Stimulated activated CD8-positive, alpha-beta memory T cell treated with anti-CD3 and anti-CD28 coated beads, Interleukin-15, amount 100 ng/mL, for 1 hour (primary cell): ENCODE measurements at places on chromosomes 7 and 10.

DNA sequence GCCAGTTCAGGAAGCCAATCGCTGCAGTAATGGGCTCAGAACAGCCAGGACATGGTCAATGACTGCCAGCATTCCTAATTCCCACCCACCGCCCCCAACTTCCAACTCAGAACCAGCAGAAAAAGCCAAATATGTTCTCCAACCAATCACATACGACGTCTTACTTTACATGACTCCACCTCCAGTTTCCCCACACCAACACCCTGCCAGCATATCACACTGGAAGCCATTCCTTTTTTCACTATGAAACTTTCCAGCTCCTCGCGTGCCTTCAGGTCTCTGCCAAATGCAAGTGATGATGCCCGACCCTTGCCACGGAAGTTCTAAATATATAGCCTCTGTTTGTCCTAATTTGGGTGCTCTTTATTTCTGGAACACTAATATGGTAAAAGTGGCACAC lies 12.5 kb downstream of the NPS start:
- no peak for DNase-seq

DNA sequence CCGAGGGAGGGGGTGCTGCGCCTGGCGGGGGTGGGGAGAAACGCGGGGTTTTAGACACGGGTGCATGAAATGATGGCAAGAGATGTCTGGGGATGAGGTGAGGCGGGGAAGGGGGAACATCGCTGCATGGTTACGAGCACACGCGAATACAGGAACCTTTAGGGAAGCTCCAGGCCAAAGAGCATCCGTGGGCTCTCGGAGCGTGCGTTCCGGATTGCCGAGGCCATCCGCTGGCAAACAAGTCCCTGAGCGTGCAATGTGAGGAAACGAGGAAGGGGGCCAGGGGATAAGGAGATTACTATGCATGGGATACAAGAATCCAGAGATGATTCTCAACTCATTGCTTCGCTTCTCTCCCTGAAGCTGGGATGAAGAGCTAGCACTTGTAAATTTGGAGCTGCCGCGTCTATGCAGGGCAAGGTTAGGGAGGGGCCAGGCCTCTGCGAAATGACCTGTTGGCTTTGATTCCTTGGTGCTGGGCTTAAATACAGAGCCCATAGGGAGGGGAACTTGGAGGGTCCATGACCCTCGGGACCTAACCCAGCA lies 520 bp upstream of the WNT2 start:
- DNase-seq = no peak

DNA sequence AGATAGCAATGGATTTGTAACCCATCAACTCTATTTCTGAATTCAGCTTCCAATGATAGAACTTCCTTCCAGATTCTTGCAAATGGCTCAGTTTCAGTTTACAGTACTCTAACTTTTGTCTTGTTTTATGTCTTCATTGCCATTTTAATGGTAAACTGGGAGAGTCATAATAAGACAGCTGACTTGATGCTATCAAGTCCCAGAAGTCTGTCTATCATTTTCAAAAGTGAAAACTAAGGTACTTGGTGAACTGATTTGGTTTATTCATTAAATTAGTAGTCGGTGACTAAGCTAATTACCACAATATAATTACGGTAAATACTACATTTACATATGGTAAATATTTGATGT lies 25.0 kb downstream of the RTKN2 start:
- no peak for DNase-seq

DNA sequence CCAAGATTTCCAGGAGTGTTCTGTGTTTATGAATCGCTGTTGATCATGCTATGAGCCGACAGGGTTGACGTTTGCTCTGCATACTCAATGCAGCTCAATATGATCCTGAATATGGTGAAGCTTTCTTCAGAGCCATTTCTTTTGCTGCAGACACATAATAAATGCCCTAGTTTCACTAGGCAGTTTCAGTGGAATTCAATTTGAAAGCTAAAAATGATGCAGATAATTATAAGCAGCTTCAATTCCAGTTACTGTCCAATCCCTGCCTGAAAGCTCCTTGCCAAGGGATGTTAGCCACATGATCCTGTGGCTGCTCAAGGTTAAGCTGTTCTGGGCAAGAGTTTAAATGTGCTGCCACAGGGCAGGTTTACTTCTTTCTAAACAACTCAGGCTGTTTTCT lies 805.6 kb downstream of the NRG3 start:
- DNase-seq = no peak

GRCh38 chr10:80861882-80862281 lies 324.2 kb downstream of the SH2D4B start:
- no peak for DNase-seq

GRCh38 chr7:108046952-108047506 lies 44.1 kb upstream of the LAMB1 start:
- no peak for DNase-seq

DNA sequence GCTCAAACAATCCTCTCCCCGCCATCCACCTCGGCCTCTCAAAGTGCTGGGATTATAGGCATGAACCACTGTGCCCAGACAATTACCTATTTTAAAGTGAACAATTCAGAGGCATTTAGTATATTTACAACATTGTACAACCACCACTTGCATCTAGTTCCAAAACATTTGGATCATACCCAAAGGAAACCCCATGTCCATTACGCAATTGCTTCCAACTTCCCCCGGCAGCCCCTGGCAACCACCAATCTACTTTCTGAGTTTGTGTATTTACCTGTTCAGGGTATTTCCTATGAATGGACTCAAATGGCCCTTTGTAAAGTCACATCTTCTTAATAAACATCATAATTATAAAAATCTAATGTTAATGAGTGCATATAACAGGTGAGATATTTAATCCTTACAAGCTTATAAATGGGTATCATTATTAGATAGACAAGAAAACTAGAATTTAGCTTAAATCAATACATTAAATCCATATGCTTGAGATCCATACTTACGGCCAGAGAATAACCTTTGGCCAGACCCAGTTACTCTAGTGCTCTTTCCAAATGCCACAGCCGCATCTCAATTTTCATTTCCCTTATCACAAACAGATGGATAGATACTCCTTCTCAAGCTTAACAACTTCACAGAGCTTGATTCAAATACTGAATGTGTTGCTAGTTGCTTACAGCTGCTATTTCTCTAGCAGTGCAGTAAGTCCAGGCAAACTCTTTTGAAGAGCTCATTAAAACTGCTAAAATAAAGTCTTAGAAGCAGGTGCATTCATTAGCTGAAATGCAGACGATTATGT lies 133.4 kb upstream of the MKLN1 start:
- DNase-seq = no peak

DNA sequence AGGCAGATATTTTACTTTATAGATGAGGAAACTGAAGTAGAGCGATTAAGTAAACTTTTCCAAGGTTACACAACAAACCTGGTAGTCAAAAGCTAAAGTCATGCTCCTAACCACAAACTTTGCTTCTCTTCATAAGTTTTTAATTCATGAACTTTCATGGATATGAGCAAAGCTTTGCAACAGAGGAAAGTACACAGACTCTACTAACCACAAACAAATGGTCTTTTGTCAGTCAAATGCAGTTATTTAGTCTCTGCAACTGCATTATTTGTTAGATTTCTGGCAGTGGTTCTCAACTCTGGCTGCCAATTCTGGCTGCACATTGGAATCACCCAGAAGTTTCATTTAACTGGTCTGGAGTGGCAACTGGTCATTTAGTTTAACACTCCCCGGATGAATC lies 140.6 kb upstream of the TMEM168 start:
- DNase-seq = no peak

DNA sequence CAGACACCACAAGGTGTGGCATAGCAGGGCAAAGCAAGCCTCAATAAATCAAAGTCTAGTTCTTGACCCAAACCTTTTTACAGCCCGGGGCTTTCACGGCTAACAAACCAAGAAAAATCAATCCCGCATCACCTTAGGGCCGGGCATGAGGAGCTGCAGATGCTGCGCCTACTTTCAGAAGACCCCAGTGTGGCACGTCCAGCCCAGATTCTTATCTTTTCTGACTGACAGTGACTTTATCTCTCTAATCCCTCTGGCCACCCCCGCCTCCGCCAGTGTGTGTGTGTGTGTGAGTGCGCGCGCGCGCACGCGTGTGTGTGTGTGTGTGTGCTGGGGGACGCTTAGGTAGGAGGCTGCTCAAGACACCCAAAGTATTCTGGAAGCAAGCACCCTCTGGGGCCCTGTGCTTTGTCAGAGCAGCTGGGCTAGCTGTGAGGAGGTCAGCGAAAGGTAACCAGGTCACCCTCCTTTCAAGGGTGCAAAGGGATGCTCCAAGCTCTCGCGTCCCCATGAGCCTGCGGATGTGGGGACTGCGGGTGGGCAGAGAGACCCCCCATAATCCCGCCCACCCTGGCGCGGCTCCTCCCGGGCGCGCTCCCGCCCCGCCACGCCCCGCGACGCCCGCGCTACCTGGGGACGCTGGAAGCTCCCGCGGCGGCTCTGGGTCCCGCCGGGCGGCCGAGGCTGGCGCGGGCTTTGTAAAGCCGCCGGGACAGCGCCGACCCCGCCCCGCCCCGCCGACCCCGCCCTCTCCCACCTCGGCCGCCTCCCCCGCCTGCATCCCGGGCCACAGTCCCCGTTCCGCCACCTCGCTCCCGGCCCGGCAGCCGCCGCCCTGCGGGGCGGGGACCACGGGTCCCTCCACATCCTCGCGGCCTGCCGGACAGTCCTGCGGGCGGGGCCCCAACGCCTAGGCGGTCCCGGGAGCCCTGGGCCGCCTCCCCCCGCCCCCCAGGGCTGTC lies 57.1 kb upstream of the RHOBTB1 start:
- DNase-seq = no peak

- no peak for DNase-seq
Measured at GRCh38 chr10:112957640-112958092, 7.6 kb downstream of the TCF7L2 start.

DNA sequence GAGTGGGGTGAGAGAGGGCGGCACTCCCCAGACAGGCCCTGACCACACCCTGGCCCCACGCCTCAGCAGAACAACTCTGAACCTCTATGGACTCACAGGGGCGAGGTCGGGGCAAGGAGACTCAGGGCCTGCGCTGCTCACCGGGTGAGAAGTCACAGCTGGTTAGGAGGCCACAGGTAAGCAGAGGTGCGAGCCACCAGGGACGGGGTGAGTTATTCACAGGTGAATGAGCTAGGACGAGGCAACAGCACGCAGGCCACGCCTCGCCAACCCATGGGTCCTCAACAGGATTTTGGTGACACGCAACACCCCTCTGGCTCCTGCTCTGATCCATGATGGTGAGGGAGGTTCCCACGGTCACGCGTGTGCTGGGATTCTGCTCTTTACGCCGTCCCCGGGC lies 202.5 kb downstream of the ADARB2 start:
- no peak for DNase-seq

- no peak for DNase-seq
Measured at GRCh38 chr7:82694022-82694421, 250.4 kb upstream of the CACNA2D1 start.

DNA sequence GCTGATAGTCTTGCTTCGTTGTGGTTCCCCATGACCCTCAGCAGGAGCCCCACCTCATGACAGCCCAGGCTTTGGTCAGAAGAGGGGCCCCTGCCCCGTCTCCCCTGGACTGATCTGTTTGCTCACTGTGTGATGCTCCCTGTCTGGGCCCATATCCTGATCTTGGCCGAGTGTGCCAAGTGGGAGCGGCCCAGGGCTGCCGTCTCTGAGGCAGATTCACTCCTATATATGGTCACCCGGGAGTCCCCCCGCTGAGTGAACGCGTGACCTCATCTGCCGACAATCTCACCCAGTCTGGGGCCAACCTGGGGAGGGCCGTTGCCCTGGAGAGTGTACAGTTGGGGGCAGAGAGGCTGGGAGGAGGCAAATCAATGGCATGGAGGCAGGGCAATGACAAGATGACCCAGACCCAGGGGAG lies 34.5 kb downstream of the PPIF start:
- no peak for DNase-seq

DNA sequence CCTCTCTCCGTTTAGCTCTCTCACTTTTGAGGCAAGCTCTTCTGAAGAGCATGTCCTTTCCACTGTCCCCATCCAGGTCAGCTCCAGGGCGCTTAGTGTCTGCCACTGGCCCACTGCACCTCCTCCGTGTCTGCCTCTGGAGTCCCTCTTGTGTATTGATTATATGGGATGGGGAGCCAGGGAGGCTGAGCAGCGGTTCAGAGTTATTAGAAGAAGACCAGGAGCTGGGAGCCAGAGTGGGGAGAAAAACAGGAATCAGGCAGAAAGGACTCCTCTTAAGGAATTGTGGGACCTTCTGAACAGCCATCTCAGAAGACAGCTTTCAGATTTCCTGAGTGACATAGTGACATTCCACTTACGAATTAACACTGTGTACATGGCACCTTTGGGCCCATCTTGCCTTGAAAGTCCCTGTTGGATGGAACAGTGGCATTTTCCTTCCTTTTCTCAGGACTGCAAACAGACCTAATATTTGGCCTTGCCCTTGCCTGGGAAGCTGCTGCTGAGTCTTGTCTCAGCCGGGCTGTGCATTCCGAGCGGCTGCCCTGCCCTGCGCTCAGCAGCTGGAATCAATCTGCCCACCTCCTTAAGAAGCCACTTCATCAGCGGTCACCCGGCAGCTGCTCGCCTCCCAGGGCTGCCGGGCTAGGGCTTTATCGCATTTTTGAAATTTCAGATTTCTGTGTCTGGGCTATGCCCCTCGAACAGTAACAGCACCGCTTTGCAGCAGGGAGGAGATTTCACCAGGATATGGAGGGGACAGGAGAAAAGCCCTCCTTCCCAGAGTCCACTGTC lies 81.1 kb upstream of the PRKG1 start:
- no peak for DNase-seq

- DNase-seq = no peak
Measured at GRCh38 chr7:142733271-142733670, 16.0 kb upstream of the PRSS1 start.

GRCh38 chr7:96663457-96663856 lies 46.2 kb downstream of the SEM1 start:
- DNase-seq = no peak

GRCh38 chr7:144255471-144255897 lies 9.1 kb downstream of the OR2A7 start:
- DNase-seq = no peak

DNA sequence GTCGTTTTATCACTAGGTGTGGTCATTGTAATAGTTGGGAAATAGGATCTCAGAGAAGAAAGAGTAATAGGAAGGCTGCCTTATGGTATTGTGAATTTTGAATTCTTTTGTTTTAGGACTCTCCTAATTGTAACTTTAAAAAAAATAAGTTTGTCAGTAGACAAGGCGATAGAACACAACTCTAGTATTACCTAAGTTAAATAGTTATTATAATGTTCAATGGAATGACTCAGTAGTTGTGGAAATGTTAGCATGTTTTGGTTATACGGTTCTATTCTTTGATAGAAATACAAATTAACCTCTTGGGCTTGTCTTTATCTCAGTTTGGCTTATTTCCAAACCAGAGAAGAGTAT lies 1.4 kb downstream of the DNAH11 start:
- no peak for DNase-seq

DNA sequence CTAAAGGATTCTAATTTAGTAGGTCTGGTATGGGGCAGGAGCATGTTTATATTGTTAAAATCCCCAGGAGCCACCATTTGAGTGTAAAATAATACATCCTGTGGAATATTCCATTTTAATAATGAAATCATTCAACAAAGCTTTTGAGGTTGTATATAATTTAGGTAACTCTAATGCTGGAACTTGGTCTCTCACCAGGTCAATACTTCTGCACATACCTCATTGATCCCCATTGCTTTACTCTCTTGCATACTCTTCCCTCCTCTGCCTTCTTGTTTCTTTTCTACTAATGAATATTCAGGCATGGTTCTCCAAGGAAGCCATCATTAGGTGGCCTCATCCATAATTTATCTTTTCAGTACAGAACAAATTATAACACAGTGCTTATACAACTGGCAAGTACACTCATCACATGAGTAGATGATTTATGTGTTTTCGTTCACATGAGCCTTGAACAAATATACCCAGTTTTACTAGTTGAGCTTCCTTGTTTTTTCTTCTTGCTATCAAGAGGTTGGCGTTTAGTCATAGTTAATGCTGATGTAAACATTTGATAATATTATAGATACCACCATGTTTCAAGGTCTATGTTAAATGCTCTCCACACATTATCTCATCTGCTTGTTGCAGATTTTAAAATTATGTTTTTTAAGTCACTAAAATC lies 7.2 kb downstream of the PALS2 start:
- DNase-seq = no peak
